ENCODE measurements at places on chromosomes 3 and 15.

GRCh38 chr3:66115858-66116654 lies 77.3 kb upstream of the MAGI1 start:
- peak; percentile 96 for DNase-seq

DNA sequence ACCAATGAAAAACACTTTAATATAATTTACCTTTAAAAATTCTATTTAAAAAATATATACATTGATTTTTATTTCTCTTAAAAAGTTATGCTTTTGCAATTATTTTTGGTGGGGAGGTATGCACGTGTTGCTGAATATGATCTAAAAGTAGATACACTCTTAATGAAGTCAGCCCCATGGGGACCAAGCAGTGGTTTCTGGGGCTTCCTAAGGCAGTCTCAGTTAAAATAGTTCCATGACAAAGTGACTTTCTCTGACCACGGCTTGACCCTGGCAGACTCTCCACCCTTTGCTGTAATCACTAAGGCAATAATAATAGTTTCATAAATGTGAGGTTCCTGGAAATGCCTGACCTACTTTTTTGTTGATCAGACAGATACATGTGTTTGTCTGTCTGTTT lies 50.4 kb downstream of the CCR4 start:
- peak; percentile 31 for DNase-seq

DNA sequence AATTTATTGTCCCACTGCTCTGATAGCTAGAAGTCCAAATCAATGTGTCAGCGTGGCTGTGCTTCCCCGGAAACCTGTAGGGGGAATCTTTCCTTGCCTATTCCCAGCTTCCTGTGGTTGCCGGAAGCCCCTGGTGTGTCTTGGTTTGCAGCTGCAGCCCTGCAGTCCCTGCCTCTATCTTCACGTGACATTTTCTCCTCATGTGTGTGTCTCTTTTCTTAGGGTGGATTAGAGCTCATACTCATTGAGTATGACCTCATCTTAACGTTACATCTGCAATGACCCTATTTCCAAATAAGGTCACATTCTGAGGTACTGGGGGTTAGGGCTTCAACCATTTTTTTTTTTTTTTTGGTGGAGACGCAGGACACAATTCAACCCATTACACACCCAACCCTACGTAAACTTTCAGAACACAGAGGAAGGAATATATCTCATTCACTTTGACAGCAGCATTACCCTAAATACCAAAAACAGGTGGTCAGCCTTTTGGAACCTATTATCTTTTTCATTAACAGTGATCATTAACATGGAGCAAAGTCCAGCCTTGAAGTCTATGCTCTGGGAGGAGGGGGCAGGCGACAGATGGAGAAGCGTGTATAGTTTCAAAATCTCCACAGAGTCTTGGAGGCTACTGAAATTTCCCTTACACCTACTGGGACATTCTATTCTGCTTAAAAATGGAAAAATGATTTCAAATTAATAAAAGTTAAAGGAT lies 88.6 kb downstream of the RYK start:
- DNase-seq = peak; percentile 14

DNA sequence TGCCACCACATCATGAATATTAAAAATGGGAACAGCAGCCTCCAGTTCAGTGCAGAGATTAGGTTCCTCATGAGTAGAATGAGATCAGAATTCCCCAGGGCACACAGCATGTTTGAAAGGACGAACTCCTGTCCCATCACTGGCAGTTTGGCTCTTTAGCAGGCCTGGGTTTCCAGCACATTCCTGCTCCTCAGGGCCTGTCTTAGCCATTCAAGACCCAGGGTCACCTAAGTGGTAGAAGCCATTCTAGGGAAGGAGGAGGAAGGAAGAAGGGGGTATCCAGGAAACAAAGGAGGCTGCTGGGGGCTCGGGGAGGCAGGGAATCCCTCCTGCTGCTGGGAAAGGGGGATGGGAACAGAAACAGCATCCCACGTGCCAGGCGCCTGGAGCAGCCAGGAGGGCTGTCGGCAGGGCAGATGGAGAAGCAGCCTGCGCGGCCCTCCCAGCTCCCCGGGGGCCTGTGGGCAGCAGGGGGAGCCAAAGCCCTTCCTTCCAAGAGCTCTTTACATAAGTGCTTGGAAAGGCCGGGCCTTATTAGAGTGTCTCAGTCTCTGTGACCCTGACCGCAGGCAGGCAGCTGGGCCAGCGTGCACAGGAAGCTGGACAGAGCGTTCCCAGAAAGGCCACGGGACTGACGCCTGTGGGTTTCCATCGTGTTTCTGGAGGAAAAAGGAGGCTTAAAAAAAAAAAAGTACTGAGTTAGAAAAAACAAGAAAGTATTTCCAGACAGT lies 24.7 kb downstream of the LOXL1 start:
- DNase-seq = peak; percentile 96

DNA sequence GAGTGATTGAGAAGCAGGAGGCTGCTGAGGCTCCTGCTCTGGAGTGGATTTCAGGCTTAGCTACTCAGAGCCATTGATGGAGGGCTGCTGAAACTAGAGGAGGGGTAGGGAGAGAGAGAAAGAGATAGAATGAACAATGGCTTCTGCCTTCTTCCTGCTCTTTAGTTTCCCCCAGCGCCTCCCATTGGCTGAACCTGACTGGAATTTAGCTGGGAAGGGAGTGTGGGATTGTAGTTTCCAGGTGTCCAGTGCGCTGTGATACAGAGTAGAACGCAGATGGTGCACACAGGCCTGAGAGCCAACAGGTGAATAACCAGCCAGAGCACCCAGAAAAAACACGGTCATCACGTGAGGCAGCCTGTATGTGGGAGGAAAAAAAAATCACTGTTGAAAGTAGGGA lies 140.1 kb downstream of the IL20RB start:
- DNase-seq = no peak

DNA sequence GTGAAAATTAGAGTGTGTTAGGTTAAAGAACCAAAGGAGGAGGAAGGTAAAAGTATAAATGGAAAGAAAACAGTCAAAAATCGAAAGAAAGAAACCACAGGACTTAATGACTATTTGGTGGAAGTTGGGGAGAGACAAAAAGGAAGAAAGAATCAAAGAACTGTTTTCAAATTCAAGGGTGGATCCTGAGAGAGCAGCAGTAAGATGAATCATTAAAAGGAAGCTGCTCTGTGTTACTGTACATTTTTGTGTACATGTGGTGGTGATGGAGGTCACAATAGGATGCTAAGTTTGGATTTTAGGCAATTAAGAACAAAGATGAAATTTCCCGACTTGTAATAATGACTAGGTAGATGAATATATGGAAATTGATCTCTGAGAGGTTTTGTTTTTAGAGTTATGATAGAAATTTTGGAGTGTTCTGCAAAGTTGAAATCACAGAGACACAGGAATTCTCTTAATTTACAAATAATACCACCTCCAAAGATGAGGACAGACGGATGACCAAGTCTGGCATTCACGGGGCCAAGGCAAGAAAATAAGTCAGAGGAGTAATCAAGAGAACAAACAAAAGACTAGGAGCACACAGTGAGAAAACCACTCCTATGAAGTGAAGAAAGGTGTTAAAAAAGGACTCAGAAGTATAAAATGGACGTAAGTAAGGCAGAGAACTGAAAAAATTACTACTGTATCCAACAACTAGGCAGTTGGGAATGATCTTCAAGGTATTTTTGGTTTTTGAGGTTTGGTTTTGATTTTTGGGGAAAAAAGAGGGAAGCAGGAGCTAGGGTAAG lies 7.1 kb downstream of the DHX36 start:
- no peak for DNase-seq

DNA sequence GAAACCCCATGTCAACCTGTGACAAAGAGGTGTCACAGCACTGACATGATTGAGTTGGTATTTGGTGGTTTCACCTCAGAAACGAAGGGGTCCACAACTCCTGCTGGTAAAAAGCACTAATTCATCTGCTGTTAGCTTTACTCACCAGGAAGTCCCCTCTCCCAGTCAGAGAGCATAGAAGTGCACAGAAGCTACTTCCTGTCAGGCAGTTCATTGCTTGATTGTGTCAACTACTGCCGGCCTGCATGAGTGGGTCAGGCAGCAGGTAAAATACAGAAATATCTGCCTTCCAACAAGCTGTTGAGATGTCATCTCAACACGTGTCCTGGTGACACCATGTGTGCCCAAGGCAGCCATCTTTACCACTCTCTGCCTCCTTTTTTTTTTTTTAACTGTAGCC lies 596.6 kb upstream of the NR2F2 start:
- no peak for DNase-seq

GRCh38 chr3:186167646-186168395 lies 58.9 kb upstream of the ETV5 start:
- no peak for DNase-seq

- DNase-seq = peak; percentile 30
These were observed 200.5 kb downstream of the GOLGA6L6 start for GRCh38 chr15:20340931-20341661.

DNA sequence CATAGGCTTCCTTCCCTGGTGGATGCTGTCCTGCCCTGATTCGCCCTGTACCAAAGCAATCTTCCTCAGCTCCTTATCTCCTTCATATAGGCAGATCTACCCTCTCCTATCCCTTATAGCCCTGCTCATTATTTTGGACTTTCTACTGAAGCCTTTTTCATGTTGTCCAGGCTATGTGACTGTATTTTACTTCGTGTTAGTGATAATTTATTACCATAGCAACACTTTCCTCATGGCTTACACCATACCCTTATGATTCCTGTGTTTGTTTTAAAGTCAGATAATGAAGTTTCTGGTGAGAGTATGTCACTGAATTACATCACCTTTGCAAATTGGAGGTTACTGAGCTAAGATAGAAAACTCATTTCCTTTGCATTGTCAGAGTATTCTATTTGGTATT lies 352.6 kb downstream of the NLGN1 start:
- DNase-seq = peak; percentile 54

DNA sequence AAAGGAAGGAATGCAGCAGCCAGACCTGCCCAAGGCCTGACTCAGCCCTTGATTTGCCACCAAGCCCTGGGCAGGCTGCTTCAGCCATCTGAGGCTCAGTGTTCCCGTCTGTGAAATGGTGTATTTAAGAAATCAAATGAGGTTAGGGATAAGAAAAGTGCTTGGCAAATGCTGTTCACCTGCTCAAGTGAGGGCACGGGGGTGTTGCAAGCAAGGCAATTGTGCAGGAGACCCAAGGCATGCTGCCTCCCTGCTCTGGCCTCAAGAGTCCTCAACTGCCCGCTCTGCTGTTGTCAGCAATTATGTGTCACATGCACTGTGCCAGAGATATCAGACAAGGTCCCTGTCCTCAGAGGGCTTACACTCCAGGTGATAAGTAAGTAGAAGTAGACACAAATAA lies 101.8 kb downstream of the TPRA1 start:
- no peak for DNase-seq

- peak; percentile 11 for DNase-seq
These were observed 32.7 kb downstream of the LRRC3B start for GRCh38 chr3:26655231-26655630.

DNA sequence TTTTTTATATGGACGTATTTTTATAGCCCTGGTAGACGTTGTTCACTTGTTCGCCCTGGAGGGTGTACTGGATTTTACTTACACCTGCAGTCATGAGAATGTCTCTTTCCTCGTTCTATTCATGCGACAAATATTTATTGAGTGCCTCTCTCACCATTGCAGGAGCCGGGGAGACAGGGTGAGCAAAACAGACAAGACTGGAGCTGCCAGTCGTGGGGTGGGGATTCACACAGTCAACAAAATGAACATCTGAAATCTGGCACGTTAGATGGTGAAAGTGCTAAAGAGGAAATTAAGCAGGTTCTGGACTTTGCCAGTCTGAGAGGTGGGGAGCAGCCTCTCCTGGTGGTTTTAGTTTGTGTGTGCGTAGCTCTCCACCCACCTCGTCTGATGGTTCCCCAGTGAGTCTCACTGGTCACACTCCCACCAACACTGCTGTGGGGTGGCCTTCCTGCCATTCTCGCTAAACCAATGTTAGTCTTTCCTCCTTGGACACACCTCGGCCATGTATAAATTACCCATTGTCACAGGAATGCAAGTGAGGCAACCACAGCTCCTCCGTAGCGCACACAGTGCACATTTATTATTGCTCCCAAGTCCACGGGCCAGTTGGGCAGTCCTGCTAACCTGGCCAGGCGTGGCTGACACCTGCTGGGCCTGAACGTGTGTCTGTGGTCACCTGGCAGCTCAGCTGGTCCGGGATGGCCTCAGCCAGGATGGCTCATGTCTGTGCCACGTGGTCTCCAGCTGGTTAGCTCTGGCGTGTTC lies 31.5 kb downstream of the FBLN2 start:
- no peak for DNase-seq

- peak; percentile 35 for DNase-seq
These were observed 28.9 kb downstream of the POPDC2 start for GRCh38 chr3:119631516-119631915.

DNA sequence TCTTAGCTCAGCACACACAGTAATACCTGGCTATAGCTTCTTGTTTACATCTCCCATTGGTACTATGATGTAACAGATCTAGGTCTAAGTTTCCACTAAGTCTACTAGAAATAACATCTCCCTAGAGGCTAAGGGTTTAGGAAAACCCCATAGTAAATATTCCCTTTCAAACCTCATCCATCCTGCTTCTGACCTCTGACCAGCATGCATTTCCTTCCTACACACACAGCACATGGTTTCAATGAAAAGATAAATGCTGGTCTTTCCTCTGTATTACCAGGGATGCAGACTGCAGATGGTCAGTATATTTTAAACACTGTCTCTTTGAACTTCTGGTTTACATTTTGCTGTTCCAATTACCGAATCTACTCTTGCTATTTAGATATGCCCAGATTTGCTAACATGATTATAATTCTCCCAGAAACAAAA lies 96.6 kb downstream of the EFL1 start:
- no peak for DNase-seq
